ENCODE measurements at places on chromosomes 1 and 21.

- no peak for DNase-seq
These were observed 71.0 kb upstream of the CYP2J2 start for GRCh38 chr1:59997479-59998115.

GRCh38 chr1:30519201-30519763 is 204.1 kb downstream of the MATN1 start:
- no peak for DNase-seq

DNA sequence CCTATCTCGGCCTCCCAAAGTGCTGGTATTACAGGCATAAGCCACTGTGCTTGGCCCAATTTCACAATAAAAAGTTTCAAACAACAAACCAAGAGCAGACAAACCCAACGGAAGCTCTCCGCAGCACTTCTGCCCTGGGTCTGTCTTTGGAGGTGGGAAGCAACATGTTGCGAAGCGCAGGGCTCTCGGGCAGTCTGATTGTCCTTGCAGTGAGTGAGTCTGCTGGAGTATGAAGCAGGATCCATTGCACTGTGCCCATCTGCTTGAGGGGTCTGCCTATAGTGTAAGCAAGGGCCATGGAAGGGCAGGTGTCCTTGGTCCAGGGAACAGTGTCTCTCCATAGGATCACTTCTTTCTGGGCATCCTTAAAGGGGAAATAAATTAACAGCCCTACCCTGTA is 14.6 kb upstream of the PARP1 start:
- no peak for DNase-seq

DNA sequence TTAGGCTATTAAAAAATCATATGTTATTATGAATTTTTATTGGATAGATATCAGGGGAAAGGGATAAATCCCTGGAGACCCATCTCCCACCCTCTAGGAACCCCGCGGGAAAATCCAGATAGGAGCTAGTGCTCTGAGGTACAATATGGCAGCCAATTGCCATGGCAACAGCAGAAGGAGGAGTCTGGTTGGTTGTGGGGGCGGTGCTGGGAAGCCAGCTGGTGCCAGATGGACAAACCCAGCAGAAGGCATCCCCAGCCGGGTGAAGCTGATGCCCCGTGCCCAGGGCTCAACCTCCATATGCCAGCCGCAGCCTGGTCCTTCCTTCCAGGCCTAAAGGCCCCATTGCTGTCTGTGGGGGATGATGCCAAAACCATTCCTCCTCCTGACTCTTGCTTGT is 38.3 kb downstream of the RHBG start:
- DNase-seq, result no peak

GRCh38 chr1:143497374-143497747 is 474.4 kb downstream of the FAM72C start:
- DNase-seq, result no peak

DNA sequence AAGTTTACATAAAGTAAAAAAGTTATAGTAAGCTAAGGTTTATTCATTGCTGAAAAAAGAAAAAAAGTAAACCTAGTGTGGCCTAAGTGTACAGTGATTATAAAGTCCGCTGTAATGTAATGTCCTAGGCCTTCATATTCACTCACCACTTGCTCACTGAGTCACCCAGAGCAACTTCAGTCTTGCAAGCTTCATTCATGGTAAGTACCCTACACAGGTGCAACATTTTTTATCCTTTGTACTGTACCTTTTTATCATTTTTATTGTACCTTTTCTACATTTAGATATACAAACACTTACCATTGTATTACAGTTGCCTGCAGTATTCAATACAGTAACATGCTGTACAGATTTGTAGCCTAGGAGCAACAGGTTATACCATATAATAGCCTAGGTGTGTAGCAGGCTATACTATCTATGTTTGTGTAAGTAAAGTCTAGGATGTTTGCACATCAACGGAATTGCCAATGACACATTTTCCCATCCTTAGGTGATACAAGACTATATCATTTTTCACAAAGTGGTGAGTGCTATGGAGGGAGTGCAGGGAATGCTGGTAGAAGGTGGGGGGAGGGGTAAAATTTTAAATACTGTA is 58.0 kb upstream of the DMRTA2 start:
- DNase-seq, result no peak

GRCh38 chr1:153679337-153680119 is 1.0 kb downstream of the NPR1 start:
- no peak for DNase-seq

DNA sequence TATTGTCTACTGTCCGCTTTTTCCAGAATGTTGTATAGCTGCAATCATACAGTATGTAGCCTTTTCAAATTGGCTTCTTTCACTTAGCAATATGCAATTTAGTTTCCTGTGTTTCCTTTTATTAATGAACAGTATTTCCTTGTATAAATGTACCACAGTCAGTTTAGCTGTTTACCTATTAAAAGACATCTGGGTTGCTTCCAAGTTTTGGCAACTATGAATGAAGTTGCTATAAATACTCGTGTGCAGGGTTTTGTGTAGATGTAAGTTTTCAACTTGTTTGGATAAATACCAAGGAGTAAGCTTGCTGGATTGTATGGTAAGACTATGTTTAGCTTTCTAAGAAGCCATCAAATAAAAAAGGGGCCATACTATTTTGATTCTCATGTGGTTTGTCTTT is 24.4 kb upstream of the KCNJ6 start:
- DNase-seq, result no peak

DNA sequence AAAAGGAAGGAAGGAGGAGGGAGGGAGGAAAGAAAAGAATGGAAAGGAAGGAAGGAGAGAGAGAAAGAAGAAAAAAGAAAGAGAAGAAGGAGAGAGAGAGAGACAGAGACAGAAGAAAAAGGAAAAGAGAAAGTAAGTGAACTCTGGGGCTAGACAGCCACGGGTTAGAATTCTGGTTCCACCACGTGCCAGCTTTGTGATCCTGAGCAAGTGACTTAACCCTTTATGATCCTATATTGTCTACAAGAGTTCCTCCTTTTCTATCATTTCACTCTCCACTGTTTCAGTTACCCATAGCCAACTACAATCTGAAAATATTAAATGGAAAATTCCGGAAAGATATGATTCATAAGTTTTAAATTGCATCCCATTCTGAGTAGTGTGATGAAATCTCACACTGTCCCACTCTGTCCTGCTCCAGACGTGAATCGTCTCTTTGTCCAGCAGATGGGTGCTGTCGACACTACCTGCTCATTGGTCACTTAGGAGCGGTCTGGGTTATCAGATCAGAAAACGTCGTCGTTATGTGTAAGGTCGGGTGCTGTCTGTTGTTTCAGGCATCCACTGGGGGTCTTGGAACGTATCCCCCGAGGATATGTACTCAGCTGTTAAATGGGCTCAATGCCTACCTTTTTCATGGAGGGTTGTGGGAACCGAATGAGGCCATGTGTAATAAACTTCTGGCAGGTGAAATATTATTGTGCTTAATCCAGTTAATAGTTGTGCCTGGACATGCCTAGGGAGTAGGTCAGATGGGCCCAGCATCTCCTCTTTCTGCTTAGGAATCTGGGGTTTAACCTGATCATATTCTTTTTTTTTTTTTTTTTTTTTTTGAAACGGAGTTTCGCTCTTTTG is 19.1 kb downstream of the TMEM51 start:
- no peak for DNase-seq

GRCh38 chr1:8002329-8002910 is 23.7 kb downstream of the ERRFI1 start:
- no peak for DNase-seq

- no peak for DNase-seq
These were observed 82.3 kb downstream of the ADSS2 start for GRCh38 chr1:244369256-244370057.

All from activated naive CD4-positive, alpha-beta T cell treated with anti-CD3 and anti-CD28 coated beads, Interleukin-2, amount 50 U/mL, for 72 hours (primary cell).